ENCODE measurements at places on chromosomes 12 and 14. TPM values are rescaled to one million over a fixed set of nuclear protein-coding genes. Genes with fewer than 3 reads are reported as not detected.

DNA sequence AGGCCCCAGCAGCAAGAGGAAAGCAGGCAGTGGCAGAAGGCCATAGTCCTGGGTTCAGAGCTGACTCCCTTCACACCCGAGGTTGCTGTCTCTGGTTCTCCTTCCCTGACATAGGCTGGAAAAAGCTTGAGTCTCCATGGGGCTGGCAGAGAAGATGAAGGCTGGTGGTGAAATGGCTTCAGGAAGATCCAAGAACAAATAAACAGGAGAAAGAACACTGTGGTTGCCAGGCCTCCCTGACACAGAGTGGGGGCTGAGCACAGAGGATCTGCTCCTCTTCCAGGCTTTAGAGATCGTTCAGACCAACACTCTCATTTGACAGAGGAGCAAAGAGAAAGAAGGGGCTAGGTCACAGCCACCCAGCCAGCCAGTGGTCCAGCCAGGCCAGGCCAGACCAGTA, 14.3 kb downstream of the HDAC7 start:
- H3K4me3 ChIP-seq, result no peak overlapping the region
- peak overlapping the region; percentile 69 for H3K27ac ChIP-seq
- no peaks in the 10 kb centered on the region for H3K36me3 ChIP-seq
- peaks cover 100% of the 10 kb centered on the region for H3K4me1 ChIP-seq
- no peaks in the 10 kb centered on the region for H3K27me3 ChIP-seq

- no peak for DNase-seq
- no peak overlapping the region for H3K27ac ChIP-seq
- no peak overlapping the region for H3K4me3 ChIP-seq
- no peaks in the 10 kb centered on the region for H3K27me3 ChIP-seq
- H3K4me1 ChIP-seq, result peaks cover 36% of the 10 kb centered on the region
- H3K36me3 ChIP-seq, result no peaks in the 10 kb centered on the region
Measured at GRCh38 chr14:68566075-68566474, 226.8 kb downstream of the ZFP36L1 start.

GRCh38 chr14:40581264-40581663, 1025.4 kb upstream of the LRFN5 start:
- H3K4me3 ChIP-seq, result no peak overlapping the region
- no peaks in the 10 kb centered on the region for H3K27me3 ChIP-seq
- H3K4me1 ChIP-seq, result no peaks in the 10 kb centered on the region
- H3K27ac ChIP-seq, result no peak overlapping the region
- H3K36me3 ChIP-seq, result no peaks in the 10 kb centered on the region

- H3K27ac ChIP-seq, result no peak overlapping the region
- no peaks in the 10 kb centered on the region for H3K36me3 ChIP-seq
- H3K4me1 ChIP-seq, result no peaks in the 10 kb centered on the region
- no peak for DNase-seq
- H3K27me3 ChIP-seq, result no peaks in the 10 kb centered on the region
Measured at GRCh38 chr14:67221248-67221981, 19.8 kb upstream of the PALS1 start.

PPP4R4 gene
- 8.9 TPM for total RNA-seq

- no peak overlapping the region for H3K27ac ChIP-seq
- no peaks in the 10 kb centered on the region for H3K27me3 ChIP-seq
- H3K4me1 ChIP-seq, result no peaks in the 10 kb centered on the region
Measured at GRCh38 chr12:13362260-13362841, 165.8 kb downstream of the EMP1 start.

DNA sequence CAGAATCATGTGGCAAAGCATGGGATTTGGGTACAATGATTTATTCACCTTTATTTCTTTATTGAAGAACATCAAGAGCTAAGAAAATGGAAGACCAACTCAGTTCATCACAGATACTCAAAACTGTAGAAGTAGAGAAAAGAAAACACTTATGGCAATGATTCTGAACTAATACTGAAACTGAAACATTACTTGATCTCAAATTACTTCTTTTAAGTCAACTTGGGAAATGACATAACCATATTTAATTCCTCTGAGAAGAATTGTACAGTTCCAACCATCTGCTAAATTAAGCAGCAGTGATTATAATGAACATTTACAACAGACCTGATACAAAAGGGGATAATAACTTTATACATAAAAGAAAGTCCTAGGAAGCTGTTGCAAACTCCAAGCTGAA, 466.5 kb downstream of the TMTC2 start:
- no peak overlapping the region for H3K27ac ChIP-seq
- H3K4me3 ChIP-seq, result no peak overlapping the region
- no peaks in the 10 kb centered on the region for H3K4me1 ChIP-seq
- DNase-seq, result no peak

DNA sequence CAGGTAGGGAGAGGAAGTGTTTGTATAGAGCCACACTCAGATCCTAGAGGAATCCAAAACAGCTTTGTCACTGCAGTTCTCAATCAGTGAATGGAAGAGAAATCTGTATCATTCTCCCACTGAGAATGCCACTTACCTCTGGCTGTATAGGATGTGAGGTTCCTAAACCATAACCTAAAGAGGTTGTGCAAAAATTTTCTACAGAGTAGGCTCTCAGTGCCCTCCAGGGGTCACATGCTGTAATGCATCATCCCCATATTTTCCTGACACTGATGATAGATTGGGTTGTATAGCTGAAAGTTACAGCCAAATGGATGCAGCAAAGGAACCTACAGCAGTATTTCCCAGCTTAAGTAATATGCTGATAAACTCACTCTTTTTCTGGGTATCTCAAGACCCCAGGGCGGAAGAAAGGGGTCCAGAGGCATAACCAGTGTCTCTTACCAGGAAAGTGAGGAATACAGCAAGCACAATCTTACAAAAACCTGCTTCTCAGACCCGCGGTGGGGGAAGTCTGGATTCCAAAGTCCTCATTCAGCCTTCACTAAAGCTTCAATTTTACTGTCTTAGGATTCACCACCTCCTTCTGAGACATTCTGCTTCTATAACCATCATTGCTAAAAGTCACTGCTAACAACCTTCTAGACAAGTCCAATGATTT, 3.8 kb downstream of the BCDIN3D start:
- DNase-seq, result no peak
- no peaks in the 10 kb centered on the region for H3K36me3 ChIP-seq
- no peaks in the 10 kb centered on the region for H3K27me3 ChIP-seq
- H3K4me1 ChIP-seq, result peaks cover 14% of the 10 kb centered on the region

- no peak overlapping the region for H3K4me3 ChIP-seq
- H3K36me3 ChIP-seq, result no peaks in the 10 kb centered on the region
- H3K27ac ChIP-seq, result no peak overlapping the region
Measured at GRCh38 chr14:68094158-68094557, 274.6 kb downstream of the RAD51B start.

ACVRL1 gene
- 90.2 TPM for total RNA-seq

DNA sequence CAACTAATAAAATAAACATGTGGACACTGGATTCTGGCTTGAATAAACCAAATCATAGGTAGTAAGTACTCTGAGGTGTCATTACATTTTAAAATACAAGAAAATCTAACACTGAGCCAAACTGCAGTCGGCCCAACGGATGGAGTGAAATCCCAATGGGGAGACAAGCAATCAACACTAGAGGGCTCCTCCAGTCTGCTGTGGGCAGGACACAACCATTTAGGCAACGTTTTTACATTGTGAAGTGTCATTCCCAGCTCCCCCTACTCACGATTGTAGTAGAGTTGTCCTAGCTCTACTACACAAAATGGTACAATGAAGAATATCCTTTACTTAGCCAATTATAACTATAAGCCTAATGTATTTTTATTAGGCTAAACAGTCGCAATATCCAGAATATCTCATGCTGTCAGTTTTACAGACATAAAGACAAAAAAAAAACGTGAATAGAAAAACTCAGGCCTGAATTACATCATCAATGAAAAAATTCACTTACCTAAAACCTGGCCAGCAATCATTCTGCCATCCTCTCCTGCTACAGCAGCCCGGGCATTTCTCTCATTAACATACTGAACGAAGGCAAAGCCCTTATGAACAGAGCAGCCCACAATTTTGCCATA, 35.7 kb downstream of the HNRNPC start:
- H3K4me1 ChIP-seq, result peaks cover 19% of the 10 kb centered on the region
- H3K4me3 ChIP-seq, result no peak overlapping the region
- peaks cover 15% of the 10 kb centered on the region for H3K36me3 ChIP-seq
- no peak overlapping the region for H3K27ac ChIP-seq
- DNase-seq, result no peak

OLR1 gene
- 1.4 TPM for total RNA-seq

GRCh38 chr14:54893151-54893760, 9.4 kb downstream of the GCH1 start:
- no peaks in the 10 kb centered on the region for H3K27me3 ChIP-seq
- H3K4me1 ChIP-seq, result no peaks in the 10 kb centered on the region
- no peaks in the 10 kb centered on the region for H3K36me3 ChIP-seq
- H3K27ac ChIP-seq, result no peak overlapping the region
- H3K4me3 ChIP-seq, result no peak overlapping the region
- DNase-seq, result no peak

SIX6 gene
- total RNA-seq, result not detected

DNA sequence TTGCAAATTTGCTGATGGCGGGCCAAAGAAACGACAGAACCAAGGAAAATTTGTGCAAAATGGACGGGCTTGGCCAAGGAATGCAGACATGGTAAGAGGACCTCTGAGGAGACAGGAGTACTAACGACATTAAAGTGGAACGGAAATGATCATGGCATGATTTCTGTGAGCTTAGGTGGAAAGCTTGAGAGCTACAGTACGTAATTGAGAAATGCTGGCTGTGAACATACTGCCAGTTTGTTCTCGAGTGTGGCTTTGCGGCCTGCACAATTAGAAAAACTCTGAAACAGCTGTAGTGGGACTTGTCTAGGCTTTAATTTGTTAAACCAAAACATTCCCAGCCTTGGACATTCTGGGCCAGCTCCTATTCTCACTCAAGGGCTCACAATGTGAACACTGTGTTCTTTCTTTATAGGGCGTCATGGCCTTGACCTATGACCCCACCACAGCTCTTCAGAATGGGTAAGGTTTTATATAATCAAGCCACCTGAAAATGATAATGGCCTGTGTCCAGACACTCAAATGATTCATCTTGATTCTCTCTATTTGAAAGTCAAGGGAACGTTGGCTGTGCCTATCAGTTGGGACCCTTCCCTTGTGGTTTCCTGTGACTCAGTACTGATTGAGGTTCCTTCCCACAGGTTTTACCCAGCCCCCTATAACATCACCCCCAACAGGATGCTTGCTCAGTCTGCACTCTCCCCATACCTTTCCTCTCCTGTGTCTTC, 48.5 kb downstream of the BAZ2A start:
- no peak overlapping the region for H3K27ac ChIP-seq
- H3K27me3 ChIP-seq, result no peaks in the 10 kb centered on the region
- H3K4me1 ChIP-seq, result no peaks in the 10 kb centered on the region
- H3K36me3 ChIP-seq, result peaks cover 16% of the 10 kb centered on the region
- no peak overlapping the region for H3K4me3 ChIP-seq
